Activated CD4-positive, alpha-beta T cell treated with anti-CD3 and anti-CD28 coated beads for 36 hours (primary cell): ENCODE measurements at places on chromosomes 4 and X. TPM values are rescaled to one million over a fixed set of nuclear protein-coding genes. Genes with fewer than 3 reads are reported as not detected.

DNA sequence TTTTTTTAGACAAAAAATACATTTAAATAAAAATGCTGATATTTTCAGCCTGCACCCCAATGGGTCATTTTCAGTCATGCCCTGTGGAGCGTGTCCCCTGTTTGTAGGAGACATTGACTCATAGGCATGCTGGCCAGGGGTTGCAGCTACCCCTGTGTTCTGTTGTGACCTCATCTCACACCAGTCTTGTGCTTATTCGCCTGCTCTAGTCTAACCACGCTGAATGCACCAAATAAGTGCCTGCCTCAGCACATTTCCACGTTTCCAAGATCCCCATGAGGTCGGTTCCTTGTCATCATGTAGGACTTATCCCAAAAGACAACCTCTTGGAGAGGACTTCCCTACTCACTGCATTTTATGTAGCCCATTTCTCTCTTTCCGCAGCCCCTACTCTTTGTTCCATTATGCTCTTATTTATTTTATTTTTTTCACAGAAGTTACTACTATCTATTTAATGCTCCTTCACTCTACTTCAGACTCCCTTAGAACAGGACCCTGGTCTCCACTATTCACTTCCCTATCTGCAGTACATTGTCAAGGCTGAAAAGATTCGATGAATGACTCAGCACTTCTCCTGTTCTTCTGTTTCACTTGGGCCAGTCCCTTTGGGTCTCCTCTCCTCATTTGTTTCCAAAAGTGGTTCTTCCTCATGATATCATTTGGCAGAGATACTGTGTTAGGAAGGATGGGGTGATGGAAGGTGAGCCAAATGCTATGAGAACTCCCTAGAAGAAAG is 109.7 kb downstream of the MSL3 start:
- no peak for DNase-seq

- DNase-seq: peak; percentile 11
These were observed 3.4 kb upstream of the CYBB start for GRCh38 chrX:37776283-37776986.

- DNase-seq: peak; percentile 51
These were observed 265.9 kb downstream of the ADAMTS3 start for GRCh38 chr4:72302981-72303704.

DNA sequence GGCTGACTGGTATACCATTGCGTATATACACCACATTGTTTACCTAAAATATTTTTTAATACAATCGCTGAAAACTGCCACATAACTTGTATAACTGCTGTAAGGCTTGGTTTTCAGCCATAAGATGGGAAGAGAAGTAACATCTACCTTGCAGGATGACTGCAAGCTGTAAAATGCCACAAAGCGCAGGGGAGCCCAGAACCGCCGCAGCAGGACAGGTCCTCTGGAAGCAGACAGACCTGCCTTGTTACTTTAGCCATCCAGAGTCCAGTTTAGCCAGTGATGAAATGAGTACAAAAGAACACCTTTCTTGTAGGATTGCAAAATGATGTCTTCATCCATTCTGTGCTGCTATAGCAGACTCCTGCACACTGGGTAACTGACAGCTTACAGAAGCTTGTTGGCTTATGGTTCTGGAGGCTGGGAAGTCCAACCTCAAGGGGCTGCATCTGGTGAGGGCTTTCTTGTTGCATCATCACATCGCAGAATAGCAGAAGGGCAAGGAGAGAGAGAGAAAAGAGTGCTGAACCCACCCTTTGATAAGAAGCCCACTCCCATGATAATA is 4.1 kb upstream of the CTBP1 start:
- no peak for DNase-seq

The PABPC1L2A gene
- not detected for total RNA-seq

The HMGN5 gene
- total RNA-seq: 6.6 TPM

DNA sequence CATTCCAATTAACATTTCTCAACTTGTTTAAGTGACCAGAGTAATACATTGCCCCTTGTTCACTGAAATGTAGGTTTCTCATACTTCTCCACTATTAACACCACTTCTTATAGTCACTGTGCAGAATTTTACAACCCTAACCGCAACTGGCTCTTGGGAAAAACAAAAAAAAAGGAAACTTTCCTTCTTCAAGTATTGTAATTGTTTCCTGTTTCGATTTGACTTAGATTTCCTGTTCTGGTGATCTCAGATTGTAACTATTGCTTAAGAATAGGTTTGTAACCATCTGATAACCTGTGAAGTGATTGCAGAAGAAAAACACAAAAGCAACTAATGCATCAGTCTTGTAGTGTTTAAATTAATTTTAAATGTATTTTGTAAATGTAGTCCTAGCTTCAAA is 594.7 kb upstream of the GALNT7 start:
- DNase-seq: no peak

- DNase-seq: no peak
These were observed 11.7 kb upstream of the SHOX start for GRCh38 chrX:618761-619450.

DNA sequence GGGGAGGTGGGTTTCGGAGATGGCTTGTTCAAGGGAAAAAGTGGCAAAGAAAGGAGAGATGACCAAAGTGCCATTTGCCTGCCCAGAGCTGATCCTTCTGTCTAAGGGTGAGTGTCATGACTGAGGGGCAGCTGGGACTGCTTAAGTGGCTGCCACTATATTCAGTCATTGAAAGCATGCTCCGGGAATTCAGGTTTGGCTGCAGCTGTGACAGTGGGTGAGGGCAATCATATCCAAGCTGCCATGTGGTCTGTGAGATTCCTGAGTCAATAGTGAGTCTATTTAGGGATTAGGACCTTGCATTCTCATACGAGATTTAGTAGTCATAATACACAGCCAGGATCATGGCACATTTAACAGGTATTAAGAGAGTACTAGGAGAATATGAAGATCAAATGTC is 138.8 kb upstream of the BANK1 start:
- no peak for DNase-seq

- peak; percentile 77 for DNase-seq
These were observed 900 bp downstream of the TRO start for GRCh38 chrX:54921427-54922021.

DNA sequence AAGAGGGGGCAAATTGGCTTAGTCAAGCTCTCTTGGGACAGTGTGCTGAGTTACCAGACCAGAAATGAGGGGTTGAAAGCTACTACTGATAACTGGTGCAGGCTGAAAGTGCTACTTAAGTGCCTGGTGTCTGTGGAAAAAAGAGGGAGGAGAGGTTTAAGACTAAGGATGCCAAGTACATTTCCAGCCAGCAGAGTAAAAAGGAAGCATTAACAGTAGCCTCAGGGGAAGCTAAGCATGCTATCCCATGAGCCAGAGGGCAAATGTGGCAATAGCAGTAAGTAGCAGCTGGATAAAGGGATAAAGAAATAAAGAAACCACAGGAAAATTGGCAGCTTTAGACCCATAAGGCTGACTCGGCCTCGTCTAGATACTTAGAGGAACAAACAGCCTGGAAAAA is 196.3 kb upstream of the MAB21L2 start:
- no peak for DNase-seq

DNA sequence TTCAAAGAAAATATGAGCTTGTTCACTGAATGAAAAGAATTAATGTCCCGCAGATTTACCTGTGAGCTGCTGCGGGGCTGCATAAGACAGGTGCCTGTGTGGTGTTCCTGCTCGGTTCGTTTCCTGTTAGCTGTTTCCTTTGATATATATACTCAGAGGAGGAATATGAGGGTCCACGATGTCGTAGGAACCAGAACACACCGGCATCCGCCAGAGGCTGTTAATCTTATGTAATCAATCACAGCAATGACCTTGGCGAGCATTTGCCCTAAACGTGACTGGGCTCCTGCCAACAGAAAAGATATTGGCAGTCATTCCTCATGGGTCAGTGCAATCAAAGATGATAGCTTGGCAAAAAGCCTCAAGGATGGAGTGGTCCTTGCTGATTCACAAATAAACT is 260.1 kb downstream of the EVC2 start:
- no peak for DNase-seq

DNA sequence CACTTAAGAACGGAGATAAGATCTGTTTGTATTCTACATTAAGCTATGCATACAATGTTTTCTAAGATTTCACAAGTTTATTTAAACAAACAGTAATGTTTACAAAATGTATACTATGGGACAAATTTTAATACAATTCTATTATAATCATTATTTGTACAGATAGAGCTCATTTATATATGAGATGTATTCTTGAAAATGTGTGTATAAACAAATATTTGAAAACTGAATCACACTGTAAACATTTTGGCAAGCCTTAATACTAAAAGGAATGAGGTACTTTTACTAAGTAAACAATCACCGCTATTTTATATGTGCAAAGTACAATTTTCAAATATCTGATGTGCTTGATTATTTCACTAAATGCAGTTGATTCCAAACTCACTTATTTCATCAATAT is 119.2 kb upstream of the MAB21L2 start:
- no peak for DNase-seq

DNA sequence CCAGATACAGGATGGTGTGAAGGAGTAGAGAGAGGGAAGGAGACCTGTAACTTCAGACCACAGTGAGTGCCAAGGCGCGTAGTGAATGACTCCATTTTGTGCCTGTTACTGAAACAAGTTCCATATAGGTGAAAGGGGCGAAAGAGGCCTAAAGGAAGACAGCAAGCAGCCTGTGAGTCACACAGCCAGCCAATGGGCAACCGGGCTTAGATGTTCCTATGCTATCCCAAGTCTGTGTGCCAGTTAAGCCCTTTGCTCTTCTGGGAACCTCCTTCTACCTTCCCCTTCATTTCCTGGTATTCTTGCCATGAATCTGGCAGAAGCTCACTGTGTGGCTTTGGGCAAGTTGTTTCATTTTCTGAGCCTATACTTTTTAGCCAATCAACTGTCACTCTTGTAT is 161.8 kb upstream of the LDB2 start:
- no peak for DNase-seq

The FAM200B gene
- 13.3 TPM for total RNA-seq

DNA sequence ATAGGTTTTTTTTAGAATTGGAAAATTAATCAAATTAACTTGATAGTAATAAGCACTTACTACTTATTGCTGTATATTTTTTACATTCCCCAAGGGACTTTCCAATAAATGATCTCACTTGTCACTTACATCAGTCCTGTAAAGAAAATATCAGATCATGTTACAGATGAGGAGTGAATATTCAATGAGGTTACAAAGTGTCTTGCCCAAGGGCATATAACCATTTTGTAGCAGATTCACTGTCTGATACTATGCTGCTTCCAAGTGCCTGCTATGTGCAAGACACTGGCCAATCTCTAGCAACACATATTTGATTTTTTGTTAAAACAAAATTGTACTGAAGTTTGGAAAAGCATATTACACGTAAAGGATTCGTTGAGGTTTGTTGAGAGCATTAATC is 1287.7 kb downstream of the FAM133A start:
- DNase-seq: no peak

The SRPX2 gene
- total RNA-seq: not detected

DNA sequence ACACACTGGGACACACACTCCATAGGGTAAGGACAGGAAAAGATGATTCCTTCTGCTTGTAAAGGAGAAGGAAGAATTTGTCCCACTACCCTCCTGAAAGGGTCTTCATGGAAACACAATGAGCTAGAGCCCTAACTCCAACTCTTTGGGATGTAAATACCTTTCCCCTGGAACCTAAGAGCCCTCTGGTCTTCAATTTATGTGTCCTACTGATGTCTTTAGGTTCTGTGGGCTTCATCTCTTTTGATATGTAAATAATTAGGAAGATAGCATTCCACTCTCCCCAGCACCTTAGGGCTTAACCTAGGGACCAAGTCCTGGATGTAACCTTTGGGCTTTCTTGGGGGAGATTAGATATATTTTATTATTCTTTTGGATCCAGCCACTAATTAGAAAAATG is 38.3 kb downstream of the PF4 start:
- DNase-seq: no peak

- no peak for DNase-seq
These were observed 596.4 kb downstream of the PCDH18 start for GRCh38 chr4:136935871-136936270.

The KLB gene
- not detected for total RNA-seq

DNA sequence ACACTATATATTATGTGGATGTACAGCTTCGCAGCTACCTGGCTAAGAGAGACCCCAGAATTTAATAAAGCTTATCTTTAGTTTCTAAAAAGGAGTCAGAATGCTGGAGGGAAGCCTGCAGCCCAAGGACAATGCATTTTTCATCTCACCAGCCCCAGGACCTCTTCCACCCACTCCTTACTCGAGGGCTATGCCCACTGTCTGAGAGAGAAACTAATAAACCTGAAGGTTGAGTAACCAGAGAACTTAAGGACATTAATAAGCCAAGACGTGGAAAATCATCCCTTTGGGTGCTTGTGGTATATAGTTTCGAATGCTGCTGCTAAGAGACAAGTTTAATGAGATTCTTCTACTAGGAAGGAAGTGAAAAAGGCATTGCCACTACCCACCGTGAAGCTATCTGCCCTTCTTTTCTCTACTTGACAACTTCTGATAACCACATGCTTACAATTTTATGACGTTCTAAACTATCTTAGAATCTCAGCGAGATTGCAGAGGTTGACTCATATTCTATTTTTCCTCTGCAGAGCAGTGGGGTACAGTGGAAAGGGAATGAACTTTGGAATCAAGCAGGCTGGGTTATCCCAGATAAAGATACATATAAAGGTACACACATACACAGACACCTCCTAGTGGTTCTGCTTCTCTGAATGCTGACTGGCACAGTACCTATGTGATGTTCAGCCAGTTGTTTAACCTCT is 3.3 kb downstream of the RELL1 start:
- DNase-seq: no peak

- no peak for DNase-seq
These were observed 103.1 kb upstream of the BMP3 start for GRCh38 chr4:80927420-80927819.

- DNase-seq: peak; percentile 64
These were observed 16.2 kb downstream of the AWAT2 start for GRCh38 chrX:70033348-70034051.

GRCh38 chr4:10983885-10984640 is 299.5 kb upstream of the CLNK start:
- DNase-seq: no peak

DNA sequence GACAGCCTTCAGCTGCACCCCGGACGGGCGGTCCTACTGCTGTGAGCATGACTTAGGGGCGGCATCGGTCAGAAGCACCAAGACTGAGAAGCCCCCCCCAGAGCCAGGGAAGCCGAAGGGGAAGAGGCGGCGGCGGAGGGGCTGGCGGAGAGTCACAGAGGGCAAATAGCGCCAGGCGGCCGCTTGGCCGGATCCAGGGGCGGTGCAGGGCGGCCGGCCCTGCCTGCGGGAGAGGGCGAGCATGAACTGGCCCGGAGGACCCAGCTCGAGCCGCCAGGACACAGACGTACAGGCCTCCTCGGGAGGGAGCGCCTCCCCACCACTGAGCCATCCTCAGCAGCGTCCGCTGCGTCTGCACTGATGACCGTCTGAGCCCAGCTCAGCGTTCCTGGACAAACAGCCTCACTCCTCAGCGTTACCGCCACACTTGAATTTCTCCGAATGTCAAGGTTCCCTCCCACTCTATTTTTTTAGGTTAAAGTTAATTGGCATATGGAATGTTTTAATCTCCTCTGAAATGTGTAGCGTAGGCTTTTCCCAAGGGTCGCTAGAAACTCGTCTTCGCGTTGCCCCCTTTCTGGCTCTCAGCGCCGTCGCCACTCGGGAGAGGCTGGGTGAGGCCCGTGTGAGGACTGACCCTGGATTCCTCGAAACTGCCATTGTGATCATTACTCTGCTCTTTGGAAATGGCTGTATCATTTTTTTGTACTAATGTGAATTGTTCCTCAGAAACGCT is 29.9 kb downstream of the NELFA start:
- no peak for DNase-seq

The NPNT gene
- total RNA-seq: not detected
